NCI-H146 (cell line): ENCODE measurements at places on chromosomes 4 and X.

DNA sequence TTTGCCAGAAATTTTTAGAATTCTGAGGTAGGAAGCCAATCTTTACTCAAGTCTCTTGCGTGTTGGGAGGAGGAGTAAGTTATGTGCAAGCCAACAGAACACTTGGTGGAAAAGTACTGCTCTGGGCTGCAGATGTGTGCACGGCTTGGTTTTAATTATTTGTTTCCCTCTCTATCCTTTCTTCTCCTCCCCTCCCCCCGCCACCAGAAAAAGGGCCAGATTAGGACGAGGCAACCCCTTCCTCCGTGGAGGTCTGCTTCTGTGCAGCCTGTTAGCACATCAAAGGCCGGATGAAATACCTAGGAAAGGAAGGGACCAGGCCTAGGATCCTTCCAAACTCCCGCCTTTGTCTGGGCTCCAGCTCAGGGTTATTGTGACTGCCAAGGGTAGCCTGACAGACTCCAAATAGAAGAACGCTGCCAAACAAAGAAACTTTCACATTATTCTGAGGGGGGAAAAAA lies 1.0 kb upstream of the PGRMC1 start:
- DNase-seq = no peak

DNA sequence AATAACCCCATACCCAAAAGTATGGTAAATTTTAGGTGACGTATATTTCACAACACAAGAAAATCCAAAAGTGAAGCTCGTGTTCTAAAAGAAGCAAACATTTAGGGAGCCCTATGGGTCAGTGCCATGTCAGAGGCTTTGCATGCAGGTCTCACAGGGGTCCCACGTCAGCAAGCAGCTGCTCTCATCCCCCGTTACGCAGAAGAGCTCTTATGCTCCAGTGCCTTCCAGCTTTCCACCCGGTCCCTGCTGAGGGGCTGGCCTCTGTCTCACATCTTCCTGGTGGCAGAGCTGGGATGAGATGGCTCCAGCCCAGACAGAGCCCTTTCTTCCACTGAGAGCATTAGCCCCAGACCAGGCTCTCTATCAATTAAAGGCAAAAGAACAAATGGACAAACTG lies 82.0 kb downstream of the IRF2 start:
- DNase-seq = no peak

DNA sequence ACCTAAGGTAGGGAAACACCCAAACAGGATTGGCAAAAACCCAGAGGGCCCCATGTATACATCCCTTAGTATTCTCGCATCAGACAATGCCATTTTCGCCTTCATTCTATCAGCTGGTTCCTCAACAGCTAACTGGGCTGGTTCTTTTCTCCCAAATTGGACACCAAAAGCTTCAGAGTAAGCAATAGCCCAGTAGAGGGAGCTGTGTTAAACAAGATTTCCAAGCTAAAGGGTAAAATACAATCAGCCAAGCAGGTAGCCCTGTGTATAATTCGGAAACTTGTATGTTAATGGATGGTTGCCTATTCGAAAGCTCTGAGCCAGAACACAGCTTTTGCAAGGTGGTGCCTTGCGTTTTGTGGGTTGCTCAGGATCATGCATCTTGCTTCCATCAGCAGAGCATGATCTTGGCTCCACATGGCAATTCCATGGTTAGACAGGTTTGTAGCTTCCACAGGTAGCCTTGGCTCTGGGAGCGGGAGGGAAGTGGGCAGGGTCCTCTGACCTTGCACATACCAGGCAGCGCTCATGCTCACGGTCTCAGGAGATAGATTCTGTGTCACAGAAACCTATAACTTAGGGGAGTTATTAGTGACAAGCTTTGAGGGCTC lies 115.2 kb upstream of the LNX1 start:
- DNase-seq = peak; percentile 83

DNA sequence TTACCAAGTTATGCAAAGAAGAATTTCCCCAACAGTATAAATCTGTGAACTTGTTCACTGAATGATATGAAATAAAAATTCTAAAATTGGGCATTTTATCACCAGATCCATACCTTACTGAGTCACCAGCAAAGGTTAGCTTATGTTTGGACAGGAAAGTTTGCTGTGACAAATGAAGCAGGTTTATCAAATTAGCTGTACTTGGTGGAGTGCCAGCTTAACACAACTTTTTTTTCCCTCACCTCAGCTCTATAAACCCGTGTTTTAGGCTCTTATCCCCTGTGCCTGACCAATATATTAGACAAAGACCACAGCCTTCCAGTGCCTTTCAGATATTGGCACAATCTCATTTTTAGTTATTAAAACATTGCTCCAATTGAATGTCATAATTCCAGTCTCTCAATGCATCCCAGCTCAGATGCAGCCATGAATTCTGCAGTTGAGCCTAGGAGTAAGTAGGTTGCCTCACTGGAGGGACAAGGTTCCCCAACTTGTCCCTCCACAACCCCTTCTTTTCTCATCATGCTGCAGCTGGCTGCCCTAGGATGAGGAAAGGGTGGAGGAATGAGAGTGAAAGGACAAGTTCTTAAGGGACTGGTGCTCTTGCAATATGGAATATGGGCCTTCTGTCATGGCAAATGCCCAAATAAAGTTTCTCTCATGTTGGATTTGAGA lies 27.0 kb upstream of the PDGFC start:
- DNase-seq = no peak

DNA sequence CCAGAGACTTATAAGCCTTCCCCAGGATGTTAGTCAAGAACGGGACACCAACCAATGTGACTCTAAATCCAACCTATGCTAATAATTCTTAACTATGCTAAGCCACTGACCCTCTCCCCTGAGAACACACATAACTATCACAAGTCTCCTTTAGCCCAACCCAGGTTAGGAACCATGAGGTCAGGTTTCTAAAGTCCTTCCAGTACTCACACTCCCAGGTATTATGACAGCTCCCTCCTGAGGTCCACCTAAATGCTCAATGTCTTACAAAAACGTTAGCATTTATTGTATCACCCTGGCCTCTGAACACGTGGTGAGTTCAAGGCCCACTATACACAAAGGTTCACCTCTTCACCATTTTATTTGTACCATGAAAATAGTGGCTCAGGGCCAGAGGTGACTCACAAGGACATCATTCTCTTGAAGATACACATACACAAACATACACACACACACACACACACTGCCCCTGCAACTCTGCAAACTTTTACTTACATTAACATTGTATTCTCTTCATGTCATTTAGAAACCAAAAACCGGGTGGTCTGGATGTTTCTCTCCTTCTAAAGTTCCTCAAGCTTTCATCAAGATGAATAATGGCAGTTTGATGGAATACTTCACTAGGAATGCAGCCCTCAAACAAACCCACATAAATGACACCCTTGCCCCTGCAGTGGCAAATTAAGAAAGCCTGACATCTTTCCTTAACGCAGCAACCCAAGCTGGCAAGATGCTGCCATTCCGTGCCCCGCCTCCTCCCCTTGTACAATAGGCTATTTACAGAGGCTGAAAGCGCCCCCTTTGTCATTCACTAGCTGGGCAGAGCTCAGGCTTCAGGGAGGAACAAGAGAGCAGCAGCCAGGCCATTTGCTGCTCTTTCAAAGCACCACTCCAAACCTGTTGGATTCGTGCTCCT lies 17.7 kb downstream of the ACSL1 start:
- peak; percentile 35 for DNase-seq

- no peak for DNase-seq
Measured at GRCh38 chr4:73988061-73988460, at the start of gene PPBP. Gene PPBP, minus strand, starts transcription at chr4:73988190. Its CDS starts 87 bp downstream, at chr4:73988103.

DNA sequence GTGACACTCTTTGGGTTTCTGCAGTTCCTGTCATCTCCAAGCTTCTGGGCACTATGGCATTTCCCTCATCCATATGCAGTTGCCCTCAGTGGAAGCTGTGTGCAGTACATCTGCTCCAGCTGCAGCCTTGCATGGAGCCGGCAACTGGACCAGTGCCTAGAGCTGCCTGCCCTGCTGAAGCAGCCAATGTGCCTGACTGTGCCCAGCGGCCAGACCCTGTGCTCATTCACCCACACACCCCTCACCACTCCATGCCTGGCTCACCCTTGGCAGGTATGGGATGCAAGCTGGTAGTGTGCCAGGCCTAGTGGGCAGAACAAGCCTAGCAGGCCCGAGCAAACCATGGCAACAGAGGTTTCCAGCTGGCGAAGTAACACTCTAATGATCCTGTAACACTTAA lies 370.8 kb downstream of the FSTL5 start:
- no peak for DNase-seq

GRCh38 chr4:112736718-112737135 lies 99.8 kb downstream of the LARP7 start:
- no peak for DNase-seq

DNA sequence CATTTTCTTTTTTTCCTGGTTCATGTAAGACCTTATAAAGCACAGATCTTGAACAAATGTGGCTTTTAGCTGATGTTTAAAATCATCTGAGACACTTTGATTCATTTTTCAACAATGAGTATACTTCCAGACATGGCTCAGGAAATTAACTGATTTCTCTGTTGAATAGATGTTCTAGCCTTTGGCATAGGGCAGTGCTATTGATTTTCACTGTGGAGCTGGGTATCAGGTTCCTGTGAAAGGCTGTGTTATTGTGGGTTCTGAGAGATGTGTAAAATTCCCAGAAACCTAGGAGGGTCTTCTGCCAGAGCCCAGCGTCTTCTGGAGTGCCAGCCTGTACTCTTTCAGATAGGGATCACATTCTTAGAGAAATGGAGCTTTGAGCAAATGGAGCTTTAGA lies 278.9 kb downstream of the EPHA5 start:
- no peak for DNase-seq

DNA sequence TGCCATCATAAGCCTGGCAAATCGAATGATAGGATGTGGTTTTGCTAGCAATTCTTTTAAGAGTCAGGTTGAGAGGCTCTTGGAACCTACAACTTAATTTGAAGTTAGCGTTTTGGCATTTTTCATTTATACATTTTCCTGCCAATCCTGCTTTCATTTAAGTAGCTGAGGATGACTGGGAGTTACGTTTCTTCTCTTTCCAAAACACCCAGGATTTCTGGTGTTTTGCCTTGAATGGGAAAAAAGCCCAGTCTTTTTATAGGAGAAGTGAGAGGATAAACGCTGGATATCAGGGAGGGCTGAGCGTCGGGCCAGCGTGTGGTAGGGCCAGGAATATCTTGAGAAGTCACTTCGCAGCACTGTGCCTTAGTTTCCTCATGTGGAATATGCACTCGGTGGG lies 174.2 kb upstream of the HAND2 start:
- DNase-seq = no peak

DNA sequence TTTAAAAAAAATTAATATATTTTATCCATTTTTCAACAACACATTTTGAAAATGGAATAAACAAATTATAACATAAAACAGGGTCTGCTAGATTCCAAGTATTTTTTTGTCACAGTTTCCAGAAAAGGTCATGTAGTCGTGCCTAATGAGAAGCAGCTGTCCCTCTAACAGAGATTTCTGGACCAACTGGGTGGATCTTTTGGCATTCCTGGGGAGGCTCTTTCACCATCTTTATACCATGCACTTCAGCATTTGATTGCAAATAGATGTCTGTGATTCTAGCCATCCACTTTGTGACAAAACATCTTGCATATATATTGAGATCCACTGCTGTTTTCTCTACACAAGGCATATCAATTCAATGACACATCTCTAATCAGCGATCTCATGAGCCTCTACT lies 210.7 kb upstream of the LDB2 start:
- no peak for DNase-seq

GRCh38 chr4:142558851-142559250 lies 287.2 kb downstream of the INPP4B start:
- DNase-seq = no peak

DNA sequence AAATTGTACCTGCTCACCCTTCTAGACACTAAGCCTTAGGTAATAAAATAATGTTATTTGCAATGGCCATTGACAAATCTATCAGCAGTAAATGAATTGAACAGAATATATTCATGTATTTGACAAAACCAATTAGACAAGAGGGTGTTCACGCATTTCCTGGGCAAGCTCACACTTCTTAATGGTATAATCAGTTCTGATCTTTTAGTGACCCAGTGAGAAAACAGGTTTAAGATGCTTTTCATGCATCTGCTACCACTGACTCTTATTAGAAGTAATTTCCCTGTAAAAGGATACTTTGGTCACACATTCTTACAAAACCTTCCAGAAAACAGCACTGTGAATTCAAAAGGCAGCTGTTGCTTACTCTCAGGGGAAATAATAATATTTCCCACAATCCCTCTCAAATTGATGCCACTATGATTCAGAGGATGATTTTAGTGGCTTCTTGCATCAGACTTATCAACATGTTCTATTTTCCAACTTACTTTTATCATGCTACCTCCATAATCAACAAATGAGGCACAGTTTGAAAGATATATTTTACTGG lies 313.9 kb upstream of the NWD2 start:
- no peak for DNase-seq

GRCh38 chr4:116839826-116840225 lies 245.6 kb downstream of the TRAM1L1 start:
- DNase-seq = no peak

DNA sequence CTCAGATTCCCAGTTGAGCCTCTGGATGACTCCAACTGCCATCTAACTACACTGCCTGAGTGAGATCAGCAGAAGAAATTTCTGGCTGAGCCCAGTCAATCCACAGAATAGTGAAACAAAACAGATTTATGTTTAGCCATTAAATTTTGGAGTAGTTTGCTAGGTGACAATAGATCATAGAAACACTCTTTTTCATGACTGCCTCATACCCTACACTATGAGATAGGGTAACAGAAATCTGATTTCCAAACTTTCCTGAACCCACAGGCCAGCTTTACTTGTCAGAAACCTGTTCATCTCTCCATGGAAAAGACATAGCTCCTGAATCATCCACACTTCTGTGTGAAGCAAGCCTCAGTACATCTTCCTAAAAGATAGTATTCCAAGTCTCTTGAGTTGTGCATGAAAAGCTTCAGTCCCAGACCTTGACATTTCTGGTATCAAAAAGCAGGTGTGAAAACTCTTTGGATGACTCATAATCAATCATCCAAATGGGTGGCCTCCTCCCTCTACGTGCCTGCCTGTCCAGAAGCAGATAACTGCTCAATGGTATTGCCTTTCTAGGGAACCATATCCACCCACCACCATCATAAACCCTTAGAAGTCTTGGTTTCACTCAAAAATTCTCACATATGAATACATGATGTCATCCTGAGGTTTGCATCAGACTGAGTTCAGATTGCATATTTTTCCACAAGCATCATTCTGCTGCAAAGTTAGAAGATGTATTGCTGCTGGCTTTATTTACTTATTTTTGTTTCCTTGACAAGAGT lies 47.5 kb upstream of the RAP2C start:
- peak; percentile 15 for DNase-seq

DNA sequence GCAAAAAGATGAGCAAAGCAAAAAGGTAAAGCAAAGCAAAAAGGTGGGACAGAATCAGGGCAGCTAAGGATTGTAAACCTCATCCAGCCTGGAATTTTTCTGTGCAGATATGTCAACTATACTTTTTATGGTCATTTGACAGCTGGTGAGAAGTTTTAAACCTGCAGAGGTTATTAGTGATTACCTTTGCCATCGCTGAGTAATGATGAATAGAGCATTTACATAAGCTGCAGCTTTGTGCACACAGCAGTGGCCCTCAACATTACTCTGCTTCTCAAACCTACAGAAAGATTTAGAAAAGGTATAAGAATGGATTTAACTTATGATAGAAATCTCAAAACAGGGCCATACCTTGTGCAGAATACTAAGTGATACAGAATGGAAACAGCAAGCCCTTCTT lies 54.5 kb upstream of the C4orf54 start:
- DNase-seq = no peak
